GM12892 (cell line): ENCODE measurements at places on chromosomes 1 and 21.

GRCh38 chr1:160459687-160460086 is 59.3 kb downstream of the VANGL2 start:
- no peak for DNase-seq

DNA sequence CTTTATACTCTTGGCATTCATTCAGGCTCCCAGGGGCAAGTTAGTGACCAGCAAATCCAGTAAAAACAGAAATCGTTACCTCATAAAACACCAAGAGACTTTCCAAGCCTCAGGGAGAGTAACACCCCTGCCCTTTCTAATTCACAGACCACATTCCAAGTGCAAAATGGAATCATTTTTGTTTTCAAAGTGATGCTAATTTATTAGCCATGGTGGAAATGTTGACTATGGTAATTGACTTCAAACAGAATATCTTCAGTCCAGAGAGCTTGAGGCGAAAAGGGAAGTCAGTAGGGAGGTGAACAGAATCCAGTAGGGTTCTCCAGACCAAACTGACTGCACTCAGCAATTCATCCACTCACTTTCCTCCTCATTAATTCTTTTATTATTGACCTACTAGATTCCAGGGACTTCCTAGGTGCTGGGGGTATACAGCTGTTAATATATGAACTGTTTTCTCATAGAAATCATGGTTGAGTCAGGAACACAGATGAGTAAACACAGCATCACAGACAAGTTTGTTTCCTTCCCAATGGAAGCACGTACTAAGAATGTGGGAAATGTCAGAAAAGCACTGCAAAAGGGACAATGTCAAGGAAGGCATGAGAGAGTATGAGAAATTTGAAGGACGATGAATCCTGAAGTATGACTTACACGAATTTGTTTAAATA is 388.5 kb upstream of the C1orf87 start:
- no peak for DNase-seq

DNA sequence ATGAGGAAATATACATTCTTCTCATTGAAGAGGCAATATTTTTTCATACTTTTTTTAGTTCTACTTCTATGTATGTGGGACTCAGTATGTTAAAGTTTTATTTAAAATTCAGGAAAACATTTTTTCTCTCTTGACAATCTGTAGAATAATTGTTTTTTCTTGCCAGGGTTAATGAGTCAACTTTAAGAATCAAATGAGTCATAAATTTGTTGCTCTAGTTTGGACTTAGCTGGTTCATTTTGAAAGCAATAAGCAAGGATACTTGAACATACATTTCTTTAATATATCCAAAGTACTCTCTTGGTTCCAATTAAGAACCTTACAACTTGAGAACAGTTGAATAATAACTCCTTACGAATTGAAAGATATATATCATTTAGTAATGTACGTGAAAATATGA is 1145.3 kb upstream of the B3GALT2 start:
- no peak for DNase-seq

DNA sequence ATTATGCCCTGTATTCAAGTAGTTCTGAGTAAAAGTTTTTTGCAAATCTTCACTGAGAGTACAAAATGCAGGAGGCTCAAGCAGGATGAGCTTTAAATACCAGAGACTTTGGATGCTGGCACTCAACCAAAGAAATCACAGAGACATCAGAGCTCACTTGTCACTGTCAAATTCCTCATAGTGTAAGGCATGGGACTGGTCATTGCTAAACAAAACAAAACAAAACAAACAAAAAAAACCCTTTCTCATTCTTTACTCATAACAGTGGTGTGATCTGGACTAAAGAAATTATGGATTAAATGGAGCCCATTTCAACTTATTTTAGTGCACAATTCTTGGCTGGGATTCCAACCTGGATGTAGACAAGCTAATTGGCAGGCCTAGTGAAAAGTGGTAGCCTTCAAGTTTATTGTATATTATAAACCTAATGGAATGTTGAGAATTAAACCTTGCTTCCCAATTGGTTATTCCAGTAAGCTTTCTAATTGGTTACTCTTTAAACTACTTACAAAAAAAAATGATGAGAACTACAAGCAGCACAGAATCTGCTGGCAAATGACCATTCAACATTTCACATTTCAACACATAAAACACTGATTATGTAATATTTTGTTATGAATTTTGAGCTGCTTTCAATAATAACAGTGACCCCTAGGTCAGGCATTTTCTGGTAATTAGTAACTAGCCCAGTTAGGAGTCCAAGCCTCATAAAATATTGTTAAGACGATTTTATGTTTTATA is 30.6 kb upstream of the NEK7 start:
- no peak for DNase-seq

GRCh38 chr1:32466761-32467160 is 1.9 kb downstream of the ZBTB8B start:
- no peak for DNase-seq

DNA sequence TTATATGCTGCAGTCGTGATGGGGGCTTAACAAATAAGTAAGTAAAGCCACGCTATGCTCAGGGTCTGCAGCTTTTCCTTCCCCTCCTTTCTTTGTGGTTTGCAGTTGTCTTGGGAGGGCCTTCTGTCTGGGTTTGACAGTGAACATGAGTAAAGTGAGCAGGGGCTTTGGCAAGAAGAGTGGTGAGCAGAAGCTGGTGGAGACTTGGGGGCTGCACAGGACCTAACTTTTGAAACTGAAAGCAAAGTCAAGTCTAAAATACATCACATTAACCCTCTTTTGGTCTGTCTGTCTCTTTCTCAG is 368.6 kb upstream of the VAMP3 start:
- no peak for DNase-seq

- DNase-seq: no peak
Observed at GRCh38 chr1:218492874-218493273, 147.7 kb downstream of the TGFB2 start.

GRCh38 chr21:36541721-36542139 is 61.8 kb upstream of the CLDN14 start:
- no peak for DNase-seq

- DNase-seq: no peak
Observed at GRCh38 chr1:5850503-5850902, 141.7 kb downstream of the NPHP4 start.

GRCh38 chr1:33928251-33928650 is 64.4 kb downstream of the HMGB4 start:
- DNase-seq: no peak

DNA sequence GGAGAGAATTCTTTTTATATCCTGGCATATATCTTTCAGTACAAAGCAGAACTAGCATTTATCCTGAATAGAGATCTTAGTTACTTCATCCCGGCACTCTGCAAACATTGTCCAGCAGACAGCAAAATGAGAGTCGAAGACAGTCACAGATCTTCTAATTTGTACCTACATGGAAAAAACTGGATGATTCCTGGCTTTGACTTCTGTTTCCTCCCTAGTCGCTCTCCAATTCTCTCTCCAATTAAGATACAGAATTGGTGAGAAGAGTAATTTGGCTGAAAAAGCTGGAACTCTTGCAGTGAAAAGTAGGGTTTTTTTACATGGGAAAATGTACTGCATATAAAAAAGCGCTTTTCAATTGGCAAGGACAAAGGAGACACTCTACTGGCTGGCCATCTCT is 151.1 kb upstream of the C8B start:
- no peak for DNase-seq

- no peak for DNase-seq
Observed at GRCh38 chr1:162488219-162488618, 9.4 kb upstream of the UHMK1 start.
